ENCODE measurements at places on chromosomes 2 and 18. TPM values are rescaled to one million over a fixed set of nuclear protein-coding genes. Genes with fewer than 3 reads are reported as not detected.

Gene KIAA1328
- 5.7 TPM for total RNA-seq

Gene CAVIN2
- total RNA-seq, result not detected

Gene TPRKB
- total RNA-seq, result 41.6 TPM

Gene CPSF3
- total RNA-seq, result 90.1 TPM

Gene CCT7
- total RNA-seq, result 486 TPM

Gene ME2
- 66.9 TPM for total RNA-seq

Gene C2orf81
- total RNA-seq, result 3.8 TPM

- H3K27me3 ChIP-seq, result peaks cover 2% of the 10 kb centered on the region
- peaks cover 26% of the 10 kb centered on the region for H3K36me3 ChIP-seq
- DNase-seq, result no peak
- peaks cover 8% of the 10 kb centered on the region for H3K4me1 ChIP-seq
- no peak overlapping the region for H3K27ac ChIP-seq
These were observed 2.3 kb downstream of the PSMD1 start for GRCh38 chr2:231058761-231059550.
